ENCODE measurements at places on chromosomes 2 and 18.

- no peaks in the 10 kb centered on the region for H3K27me3 ChIP-seq
- H3K4me1 ChIP-seq = no peaks in the 10 kb centered on the region
- peak; percentile 55 for DNase-seq
- H3K4me3 ChIP-seq = no peak overlapping the region
Measured at GRCh38 chr2:240060977-240061591, 7.8 kb upstream of the OR6B3 start.

DNA sequence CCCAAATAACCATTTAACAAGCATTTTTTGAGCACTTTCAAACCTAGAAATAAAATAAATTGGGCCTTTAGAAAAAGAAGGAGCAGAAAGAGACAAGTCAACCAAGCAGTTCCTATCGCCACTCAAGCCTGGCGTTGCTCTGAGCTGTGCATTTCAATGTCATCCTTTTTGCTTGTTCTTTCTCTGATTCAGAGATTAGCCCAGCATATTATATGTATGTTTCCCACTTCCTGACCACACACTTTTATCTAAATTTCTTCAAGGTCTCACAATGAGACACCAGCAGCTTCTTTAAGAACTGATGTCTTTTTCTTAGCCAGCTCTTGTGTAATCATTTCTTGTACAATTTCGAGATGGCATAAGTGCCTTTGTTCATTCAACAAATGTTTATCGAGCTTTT, 344.5 kb upstream of the ID2 start:
- H3K27ac ChIP-seq = no peak overlapping the region
- H3K4me3 ChIP-seq = no peak overlapping the region

- peaks cover 14% of the 10 kb centered on the region for H3K36me3 ChIP-seq
- no peak overlapping the region for H3K4me3 ChIP-seq
- no peaks in the 10 kb centered on the region for H3K27me3 ChIP-seq
- DNase-seq = no peak
Measured at GRCh38 chr2:26273501-26273900, 28.8 kb downstream of the HADHB start.

DNA sequence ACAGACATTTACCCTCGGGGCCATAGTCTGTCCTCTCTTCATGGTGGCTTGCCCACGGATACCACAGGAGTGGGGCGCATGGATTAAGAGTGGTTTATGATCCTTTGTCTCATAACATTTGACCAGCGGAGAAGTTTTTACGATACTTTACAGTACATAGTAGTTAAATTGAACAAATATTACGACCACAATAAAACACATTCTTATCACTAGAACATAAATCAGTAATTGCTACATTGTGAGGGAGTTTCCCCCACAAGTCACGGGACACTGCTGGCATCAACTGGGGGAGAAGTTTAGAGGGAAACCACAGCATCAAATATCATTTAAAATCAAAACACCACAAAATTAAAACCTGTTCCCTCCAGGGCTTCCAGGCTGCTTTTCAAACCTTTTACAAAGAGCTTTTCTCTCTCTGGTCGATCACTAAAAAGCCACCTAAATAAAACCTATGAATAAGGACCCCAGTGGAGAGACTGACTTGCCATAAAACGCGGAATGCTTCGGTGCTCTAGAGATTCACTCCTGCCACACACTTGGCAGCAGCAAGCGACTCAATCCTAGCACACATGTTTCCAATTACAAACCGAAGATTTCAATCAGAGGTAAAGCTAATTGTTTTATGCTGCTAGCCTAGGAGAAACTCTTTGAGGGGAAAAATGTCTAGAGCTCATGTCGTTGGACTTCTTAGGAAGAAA, 173.7 kb upstream of the HNRNPA3 start:
- no peak overlapping the region for H3K4me3 ChIP-seq
- H3K36me3 ChIP-seq = no peaks in the 10 kb centered on the region
- no peaks in the 10 kb centered on the region for H3K27me3 ChIP-seq
- DNase-seq = no peak
- no peaks in the 10 kb centered on the region for H3K4me1 ChIP-seq

- no peaks in the 10 kb centered on the region for H3K27me3 ChIP-seq
- no peaks in the 10 kb centered on the region for H3K4me1 ChIP-seq
- H3K27ac ChIP-seq = no peak overlapping the region
- no peak overlapping the region for H3K4me3 ChIP-seq
Measured at GRCh38 chr18:34648269-34648985, 61.7 kb upstream of the DTNA start.

DNA sequence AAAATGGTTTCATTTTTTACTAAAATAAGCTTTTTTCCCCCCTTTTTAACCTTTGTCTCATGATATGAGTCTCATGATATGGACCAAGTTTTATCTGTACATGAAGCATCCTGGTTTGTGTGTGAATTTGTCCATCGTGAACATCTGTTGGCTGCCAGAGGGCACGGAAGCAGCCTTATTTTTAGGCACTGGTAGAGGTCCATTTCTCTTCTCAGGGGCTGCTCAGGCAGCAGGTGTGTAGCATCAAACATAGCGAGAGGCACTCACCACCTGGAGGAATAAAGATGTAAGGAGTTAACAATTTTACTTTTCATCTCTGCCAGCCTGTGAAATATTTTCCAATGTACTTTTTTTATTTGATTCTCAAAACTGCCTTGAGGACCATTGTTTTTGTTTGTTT, 134.5 kb downstream of the RHBDD1 start:
- no peaks in the 10 kb centered on the region for H3K27me3 ChIP-seq
- H3K27ac ChIP-seq = no peak overlapping the region
- no peaks in the 10 kb centered on the region for H3K4me1 ChIP-seq
- DNase-seq = no peak
- H3K36me3 ChIP-seq = no peaks in the 10 kb centered on the region

- no peaks in the 10 kb centered on the region for H3K4me1 ChIP-seq
- no peak for DNase-seq
- no peak overlapping the region for H3K4me3 ChIP-seq
- H3K27me3 ChIP-seq = no peaks in the 10 kb centered on the region
Measured at GRCh38 chr2:104790901-104791495, 62.9 kb upstream of the POU3F3 start.

- no peak overlapping the region for H3K4me3 ChIP-seq
- no peak overlapping the region for H3K27ac ChIP-seq
- H3K27me3 ChIP-seq = no peaks in the 10 kb centered on the region
- no peaks in the 10 kb centered on the region for H3K4me1 ChIP-seq
- H3K36me3 ChIP-seq = no peaks in the 10 kb centered on the region
Measured at GRCh38 chr18:65567372-65567771, 183.4 kb upstream of the CDH7 start.

DNA sequence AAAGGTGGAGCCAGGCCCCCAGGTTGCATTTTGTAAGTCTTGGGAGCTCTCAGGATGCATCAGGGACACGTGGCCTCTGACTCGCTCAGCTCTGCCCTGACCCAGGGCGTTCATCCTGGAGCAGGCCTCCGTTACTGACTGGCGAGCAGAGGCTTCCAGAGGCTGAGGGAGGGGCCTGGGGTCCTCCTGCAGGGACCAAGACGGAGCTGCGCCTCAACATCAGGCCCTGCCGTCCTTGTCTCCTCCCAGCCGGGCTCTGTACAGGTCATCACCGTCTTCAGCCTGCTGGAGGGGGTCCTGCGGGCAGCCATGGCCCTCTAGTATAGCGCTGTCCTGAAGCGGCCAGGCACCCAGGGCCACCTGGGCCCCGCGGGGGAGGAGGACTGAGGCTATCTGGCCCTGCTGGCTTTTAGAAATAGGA, 10.2 kb upstream of the ALPP start:
- no peak overlapping the region for H3K4me3 ChIP-seq
- no peaks in the 10 kb centered on the region for H3K36me3 ChIP-seq
- H3K27ac ChIP-seq = no peak overlapping the region
- no peak for DNase-seq

DNA sequence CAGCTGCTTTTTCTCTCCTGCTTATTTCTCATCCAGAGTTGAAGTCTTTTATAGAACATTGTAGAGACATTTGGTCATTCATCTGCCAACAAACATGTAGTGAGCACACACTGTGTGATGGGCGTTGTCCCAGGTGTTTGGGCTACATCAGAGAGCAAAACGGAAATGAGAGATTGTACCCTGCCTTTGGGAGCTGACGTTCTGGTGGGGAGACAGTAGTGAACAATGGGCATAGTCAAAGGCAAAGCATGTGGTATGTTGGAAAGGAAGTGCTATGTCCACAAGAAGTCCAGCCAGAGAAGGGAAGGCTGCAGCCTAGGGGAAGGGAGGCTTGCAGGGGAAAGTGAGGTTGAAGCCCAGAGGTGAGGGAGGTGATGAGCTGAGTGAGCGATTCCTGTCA, 78.1 kb downstream of the PIEZO2 start:
- H3K4me1 ChIP-seq = no peaks in the 10 kb centered on the region
- no peak overlapping the region for H3K27ac ChIP-seq
- H3K36me3 ChIP-seq = no peaks in the 10 kb centered on the region
- H3K4me3 ChIP-seq = no peak overlapping the region
- H3K27me3 ChIP-seq = no peaks in the 10 kb centered on the region
- no peak for DNase-seq

GRCh38 chr2:97675430-97676113, 6.1 kb downstream of the C2orf92 start:
- no peaks in the 10 kb centered on the region for H3K4me1 ChIP-seq
- H3K36me3 ChIP-seq = no peaks in the 10 kb centered on the region
- no peak overlapping the region for H3K4me3 ChIP-seq
- DNase-seq = no peak

DNA sequence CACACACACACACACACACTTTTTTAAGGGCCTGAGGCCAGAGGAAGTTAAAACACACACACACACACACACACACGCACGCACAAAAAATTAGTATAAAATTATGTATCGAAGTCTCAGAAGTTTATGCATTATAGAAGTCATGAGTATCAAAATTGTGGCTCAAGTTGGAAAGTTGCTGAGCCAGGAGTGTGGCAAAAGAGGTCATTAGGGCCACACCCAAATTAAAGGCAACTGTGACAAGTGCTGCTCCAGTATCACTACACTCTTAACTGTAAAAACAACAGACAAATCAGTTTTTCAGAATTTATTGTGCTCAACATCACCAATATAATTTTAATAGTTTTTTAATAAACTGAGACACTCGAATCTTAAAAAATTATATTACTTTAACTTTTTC, 36.9 kb downstream of the YWHAQ start:
- H3K27ac ChIP-seq = peak overlapping the region; percentile 5
- H3K27me3 ChIP-seq = no peaks in the 10 kb centered on the region
- H3K4me3 ChIP-seq = no peak overlapping the region
- H3K36me3 ChIP-seq = peaks cover 10% of the 10 kb centered on the region
- peaks cover 50% of the 10 kb centered on the region for H3K4me1 ChIP-seq
- no peak for DNase-seq

- no peak for DNase-seq
- no peaks in the 10 kb centered on the region for H3K36me3 ChIP-seq
- H3K4me3 ChIP-seq = no peak overlapping the region
- no peaks in the 10 kb centered on the region for H3K27me3 ChIP-seq
Measured at GRCh38 chr2:205024822-205025518, 479.7 kb downstream of the PARD3B start.

DNA sequence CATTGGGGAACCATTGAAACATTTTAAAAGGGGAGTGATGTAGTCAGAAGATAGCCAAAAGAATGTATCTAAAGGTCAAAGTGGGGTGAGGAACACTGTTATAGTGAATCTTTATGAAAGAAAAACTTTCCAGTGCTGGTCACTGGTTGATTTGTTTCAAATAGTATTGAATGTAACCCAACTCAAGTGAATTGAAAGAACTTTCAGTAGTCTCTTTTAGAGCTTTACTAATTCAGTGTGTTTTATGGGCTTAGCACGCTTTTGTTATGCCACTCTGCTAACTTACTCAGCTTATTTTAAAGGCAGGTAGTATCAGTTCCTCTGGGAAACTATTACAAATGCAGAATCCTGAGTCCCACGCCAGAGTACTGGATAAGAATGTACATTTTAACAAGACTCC, 57.3 kb downstream of the GTF2A1L start:
- no peaks in the 10 kb centered on the region for H3K36me3 ChIP-seq
- no peak overlapping the region for H3K27ac ChIP-seq
- H3K4me1 ChIP-seq = no peaks in the 10 kb centered on the region
- H3K4me3 ChIP-seq = no peak overlapping the region
- DNase-seq = no peak

DNA sequence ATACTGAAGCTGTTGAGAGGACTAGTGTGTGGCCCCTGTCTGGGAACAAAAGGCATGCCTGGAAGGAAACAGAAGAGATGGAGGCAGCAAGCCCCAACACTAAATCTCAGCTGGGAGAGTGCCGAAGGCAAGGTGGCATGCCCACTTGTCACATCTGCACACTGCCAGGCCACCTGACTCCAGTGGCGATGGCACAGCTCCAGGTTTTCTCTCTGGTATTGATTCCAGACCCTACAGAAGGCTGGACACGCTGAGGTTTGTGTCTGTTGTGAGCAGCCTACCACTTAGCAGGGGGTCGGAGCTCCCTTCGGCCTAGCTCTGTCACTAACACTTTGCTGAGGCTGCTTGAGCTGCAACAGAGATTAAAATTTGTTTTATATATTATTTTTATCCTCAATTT, 307.3 kb downstream of the TDRD15 start:
- H3K27ac ChIP-seq = no peak overlapping the region
- no peaks in the 10 kb centered on the region for H3K36me3 ChIP-seq
- no peaks in the 10 kb centered on the region for H3K4me1 ChIP-seq
- no peaks in the 10 kb centered on the region for H3K27me3 ChIP-seq
- no peak overlapping the region for H3K4me3 ChIP-seq
- no peak for DNase-seq

- no peaks in the 10 kb centered on the region for H3K4me1 ChIP-seq
- H3K36me3 ChIP-seq = no peaks in the 10 kb centered on the region
- no peak for DNase-seq
- H3K27ac ChIP-seq = no peak overlapping the region
Measured at GRCh38 chr2:119282146-119282995, 58.7 kb downstream of the STEAP3 start.

GRCh38 chr2:68391099-68391498, 26.0 kb downstream of the PLEK start:
- H3K36me3 ChIP-seq = no peaks in the 10 kb centered on the region
- no peak for DNase-seq
- H3K27me3 ChIP-seq = no peaks in the 10 kb centered on the region
- peaks cover 35% of the 10 kb centered on the region for H3K4me1 ChIP-seq
- H3K27ac ChIP-seq = no peak overlapping the region

GRCh38 chr18:48673456-48673852, 134.6 kb downstream of the CTIF start:
- H3K4me1 ChIP-seq = peaks cover 7% of the 10 kb centered on the region
- no peaks in the 10 kb centered on the region for H3K36me3 ChIP-seq
- H3K4me3 ChIP-seq = no peak overlapping the region

- no peaks in the 10 kb centered on the region for H3K36me3 ChIP-seq
- DNase-seq = no peak
- no peaks in the 10 kb centered on the region for H3K4me1 ChIP-seq
- H3K27me3 ChIP-seq = no peaks in the 10 kb centered on the region
- H3K27ac ChIP-seq = no peak overlapping the region
Measured at GRCh38 chr2:106789185-106789584, 96.8 kb downstream of the ST6GAL2 start.

GRCh38 chr2:212176151-212176550, 362.5 kb downstream of the ERBB4 start:
- H3K4me3 ChIP-seq = no peak overlapping the region
- no peak overlapping the region for H3K27ac ChIP-seq
- H3K36me3 ChIP-seq = no peaks in the 10 kb centered on the region
- no peaks in the 10 kb centered on the region for H3K27me3 ChIP-seq
